AG04449 (cell line): ENCODE measurements at places on chromosomes 2 and 18.

GRCh38 chr2:223076573-223076972 is 24.6 kb downstream of the KCNE4 start:
- DNase-seq = peak; percentile 93

DNA sequence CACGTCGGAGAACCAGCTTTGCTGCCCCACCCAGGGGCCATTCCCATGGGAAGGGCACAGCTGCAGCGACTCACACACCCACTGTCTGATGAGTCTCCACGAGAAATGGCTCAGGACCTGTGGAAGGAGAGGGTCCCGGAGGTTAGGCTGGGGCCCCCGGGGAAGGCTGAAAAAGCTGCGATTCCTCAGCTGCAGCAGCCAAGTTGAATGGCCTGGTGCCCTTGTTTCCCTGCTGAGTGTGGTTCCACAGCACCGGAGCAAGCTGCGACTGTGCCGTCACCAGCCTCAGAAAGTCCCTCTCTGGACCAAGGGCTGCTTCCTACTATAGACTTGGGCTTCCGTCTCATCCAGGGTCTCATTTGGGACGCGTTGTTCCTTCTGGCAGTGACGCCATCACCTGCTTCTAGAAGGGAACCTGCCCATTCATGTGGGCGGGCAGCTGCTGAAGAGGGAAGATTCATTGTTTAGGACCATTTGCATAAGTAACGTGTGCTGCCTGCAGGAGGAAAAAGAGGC is 180.2 kb downstream of the INHBB start:
- no peak for DNase-seq

DNA sequence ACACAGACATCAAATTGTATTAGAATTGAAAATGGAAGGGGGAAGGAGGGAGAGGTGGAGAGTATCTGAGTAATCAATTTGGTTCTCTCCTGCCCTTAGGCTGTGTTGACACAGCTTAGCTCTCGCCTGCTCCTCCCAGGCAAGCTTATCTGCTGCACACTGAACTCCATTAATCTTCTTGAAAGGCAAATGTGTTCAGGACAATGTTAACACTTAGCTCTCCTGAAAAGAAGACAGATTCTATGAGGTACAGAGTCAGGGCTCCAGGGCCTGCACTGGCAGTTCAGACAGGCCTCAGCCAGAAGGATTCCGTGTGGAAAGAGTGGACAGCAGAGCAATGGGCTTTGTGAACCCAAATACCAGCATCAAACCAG is 430.0 kb upstream of the TNP1 start:
- no peak for DNase-seq

DNA sequence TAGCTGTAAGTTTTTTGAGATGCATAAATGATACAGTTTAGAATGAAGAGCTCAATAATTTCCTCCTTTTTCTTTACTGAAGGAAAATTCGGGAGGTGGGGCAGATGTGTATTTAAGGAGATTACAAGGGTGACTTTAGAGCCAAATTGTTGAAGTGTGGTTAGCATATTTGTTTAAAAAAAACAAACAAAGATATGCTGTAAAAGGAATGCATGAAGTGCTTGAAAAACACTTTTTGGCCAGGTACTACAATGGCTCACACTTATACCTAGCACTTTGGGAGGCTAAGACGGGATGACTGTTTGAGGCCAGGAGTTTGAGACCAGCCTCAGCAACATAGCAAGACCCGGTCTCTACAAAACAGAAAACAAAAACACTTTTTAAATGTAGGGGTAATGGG is 38.4 kb downstream of the CD302 start:
- DNase-seq = no peak

DNA sequence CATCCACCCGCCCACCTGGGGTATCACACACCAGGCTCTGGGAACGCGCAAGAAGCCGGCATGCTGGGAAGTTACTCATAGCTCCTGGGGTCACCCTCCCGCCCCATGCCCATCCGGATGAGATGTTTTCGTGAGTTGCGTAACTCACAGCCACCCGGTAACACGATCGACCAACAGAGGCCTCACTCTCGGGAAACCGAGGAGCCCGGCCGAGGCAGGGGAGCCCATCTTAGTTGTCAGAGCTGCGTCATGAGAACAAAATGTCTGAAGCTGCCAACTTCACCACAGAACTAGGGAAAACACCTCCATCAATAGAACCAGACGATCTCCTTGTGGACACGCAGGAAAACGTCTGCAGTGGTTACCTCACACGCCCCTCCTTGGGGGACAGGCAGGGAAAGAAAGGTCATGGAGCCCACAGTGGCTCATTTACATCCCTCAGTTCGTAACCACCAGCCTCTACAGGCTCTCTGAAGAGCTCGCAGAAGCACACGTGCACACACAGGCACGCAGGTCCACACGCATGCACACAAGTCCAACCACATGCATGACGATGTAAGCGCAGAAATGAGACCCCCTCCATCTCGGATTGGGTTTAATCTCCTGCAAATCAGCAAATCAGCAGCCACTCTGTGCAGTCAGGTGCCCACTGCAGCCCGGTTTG is 26.2 kb downstream of the ADI1 start:
- no peak for DNase-seq

DNA sequence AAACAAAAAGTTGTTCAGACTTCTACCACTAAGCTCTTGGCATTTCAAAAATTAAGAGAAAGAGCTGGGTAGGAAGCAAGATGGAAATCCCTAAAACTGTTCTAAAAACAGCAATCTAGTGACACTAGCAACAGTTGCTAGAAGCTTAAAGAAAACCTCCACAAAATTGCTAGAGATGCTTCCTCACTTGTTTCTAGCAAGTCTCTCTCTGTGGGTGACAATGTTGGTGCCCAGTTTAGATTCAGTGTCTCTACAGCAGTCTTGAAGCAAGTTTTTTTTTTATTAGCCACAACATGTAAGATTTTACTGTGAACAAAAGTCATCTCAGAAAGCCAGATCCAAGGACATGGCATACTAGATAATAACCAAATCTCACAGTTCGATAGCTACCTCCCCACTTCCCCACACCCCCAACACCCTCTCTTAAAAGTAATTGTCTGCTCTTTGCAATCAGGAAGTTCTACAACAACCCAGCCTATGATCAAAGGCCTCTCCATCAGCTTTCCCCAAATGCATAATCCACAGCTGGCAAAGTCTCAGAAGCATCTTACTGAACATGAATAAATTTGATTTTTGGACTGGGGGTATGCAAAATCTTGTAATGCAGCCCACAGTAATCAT is 70.0 kb downstream of the ANKRD44 start:
- DNase-seq = no peak

DNA sequence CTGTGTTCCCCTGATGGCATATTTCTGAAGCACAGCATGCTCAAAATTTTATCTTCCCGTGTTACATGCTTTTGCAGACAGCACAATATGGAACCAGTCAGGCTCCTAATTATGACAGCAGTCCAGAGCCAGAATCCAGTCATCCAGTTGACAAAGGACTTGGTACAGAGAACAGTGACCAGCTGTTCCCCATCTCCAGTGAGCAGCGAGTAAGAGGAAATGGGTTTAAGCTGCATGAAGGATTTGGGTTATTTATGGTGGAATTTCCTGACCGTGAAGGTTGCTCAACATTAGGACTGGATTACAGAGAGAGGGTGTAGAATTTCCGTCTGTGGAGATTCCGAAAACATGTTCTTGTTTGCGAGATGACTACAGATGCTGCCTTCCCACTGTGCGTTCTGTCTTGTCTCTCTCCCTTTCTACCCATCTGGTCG is 24.4 kb downstream of the SGPP2 start:
- DNase-seq = peak; percentile 24

- no peak for DNase-seq
These were observed 6.4 kb upstream of the PTPN4 start for GRCh38 chr2:119753041-119753929.

- DNase-seq = no peak
These were observed 410.8 kb upstream of the POU3F3 start for GRCh38 chr2:104443145-104443544.

DNA sequence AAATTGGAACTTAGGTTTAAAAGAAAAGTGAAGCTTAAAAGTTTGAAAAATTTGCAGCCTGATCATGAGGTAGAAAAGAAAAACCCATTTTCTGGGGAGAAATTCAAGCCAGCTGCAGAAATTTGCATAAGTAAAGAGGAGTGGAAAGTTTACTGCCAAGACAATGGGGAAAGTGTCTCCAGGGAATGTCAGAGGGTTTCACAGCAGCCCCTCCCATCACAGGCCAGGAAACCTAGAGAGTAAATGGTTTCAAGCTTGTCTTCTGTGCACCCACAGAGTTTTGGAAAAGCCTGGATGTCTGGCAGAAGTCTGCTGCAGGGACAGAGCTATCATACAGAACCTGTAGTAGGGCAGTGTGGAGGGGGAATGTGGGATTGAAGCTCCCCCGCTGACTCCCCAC is 254.0 kb upstream of the FSIP2 start:
- DNase-seq = no peak

- no peak for DNase-seq
These were observed 4.4 kb downstream of the REV1 start for GRCh38 chr2:99485411-99485810.

GRCh38 chr18:2854875-2855274 is 8.1 kb downstream of the EMILIN2 start:
- no peak for DNase-seq

DNA sequence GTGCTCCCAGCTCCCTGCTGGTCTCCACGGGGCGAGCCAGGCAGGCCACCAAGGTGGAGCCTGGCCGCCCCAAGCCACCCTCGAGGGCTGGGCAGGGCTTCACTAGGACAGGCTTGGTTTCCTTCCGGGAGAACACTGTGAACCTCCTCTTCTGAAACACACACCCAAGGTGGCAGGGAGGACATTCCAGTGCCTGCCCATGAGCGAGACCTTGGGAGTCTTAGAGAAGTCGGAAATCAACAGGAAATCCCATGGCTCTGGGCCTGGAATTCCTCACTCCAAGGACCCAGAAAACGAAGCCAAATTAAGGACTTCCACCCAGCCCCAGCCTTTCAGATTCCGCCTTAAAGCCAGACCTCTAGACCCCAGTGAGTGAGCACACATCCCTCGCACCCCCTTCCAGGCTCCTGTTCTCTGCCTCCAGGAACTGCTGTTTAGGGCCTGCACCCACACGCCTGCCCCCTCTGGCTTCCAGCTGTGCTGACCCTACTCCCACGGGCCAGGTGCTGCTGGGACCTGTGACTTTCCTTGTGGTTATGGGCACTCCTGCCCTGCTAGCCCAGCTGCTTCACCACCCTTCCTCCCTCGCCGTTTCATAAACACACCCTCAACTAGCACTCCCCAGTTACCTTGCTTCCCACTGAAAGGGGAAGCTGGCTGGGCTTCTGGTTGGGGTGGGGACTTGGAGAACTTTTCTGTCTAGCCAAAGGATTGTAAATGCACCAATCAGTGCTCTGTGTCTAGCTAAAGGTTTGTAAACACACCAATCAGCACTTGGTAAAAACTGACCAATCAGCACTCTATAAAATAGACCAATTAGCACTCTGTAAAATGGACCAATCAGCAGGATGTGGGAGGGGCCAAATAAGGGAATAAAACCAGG is 13.7 kb downstream of the GPR17 start:
- DNase-seq = no peak

GRCh38 chr18:73980289-73980979 is 167.2 kb downstream of the FBXO15 start:
- no peak for DNase-seq

DNA sequence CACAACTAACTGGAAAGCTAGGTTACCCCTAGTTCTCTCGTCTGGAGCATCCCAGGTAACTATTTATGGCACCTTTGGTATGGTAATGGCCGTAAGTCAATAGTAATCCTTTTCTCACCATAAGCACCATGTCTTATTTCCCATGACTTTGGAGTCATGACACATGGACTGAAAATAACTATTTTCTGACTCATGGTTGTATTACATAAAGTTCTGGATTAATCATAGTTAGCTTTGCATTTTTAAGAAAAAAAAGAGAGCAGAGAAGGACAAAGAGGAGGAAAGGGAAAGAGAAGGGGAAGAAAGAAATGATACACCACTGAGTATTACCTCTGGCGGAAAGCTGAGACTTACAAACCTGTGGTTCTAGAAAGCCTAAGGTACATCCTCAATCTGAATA is 99.3 kb downstream of the BIN1 start:
- peak; percentile 57 for DNase-seq

- no peak for DNase-seq
These were observed 219.4 kb downstream of the TMEM163 start for GRCh38 chr2:134499307-134499926.

GRCh38 chr2:3597567-3597966 is 2.7 kb downstream of the COLEC11 start:
- no peak for DNase-seq

DNA sequence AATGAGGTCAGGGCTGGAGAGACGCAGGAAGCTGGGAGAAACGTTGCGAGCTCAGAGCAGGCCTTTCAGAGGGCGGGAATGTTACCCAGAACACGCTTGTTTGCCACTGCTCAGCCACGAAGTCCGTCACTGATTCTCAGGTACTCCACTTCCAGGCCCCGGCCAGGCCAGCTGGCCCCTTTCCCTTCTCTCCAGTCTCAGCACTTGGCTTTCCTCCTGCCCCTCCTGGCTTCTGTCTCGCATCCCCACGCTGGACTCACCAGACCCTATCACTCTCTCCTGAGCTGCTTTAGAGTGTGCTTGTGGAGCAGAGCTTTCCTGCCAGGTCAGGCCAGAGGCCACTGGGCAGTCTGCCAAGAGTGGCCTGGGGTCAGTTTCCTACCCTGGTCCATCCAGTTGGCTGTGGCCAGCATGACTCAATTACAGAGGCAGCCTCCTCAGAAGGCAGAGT is 151.4 kb downstream of the TWIST2 start:
- DNase-seq = no peak

- DNase-seq = no peak
These were observed 864 bp downstream of the KLHL29 start for GRCh38 chr2:23385748-23386338.

DNA sequence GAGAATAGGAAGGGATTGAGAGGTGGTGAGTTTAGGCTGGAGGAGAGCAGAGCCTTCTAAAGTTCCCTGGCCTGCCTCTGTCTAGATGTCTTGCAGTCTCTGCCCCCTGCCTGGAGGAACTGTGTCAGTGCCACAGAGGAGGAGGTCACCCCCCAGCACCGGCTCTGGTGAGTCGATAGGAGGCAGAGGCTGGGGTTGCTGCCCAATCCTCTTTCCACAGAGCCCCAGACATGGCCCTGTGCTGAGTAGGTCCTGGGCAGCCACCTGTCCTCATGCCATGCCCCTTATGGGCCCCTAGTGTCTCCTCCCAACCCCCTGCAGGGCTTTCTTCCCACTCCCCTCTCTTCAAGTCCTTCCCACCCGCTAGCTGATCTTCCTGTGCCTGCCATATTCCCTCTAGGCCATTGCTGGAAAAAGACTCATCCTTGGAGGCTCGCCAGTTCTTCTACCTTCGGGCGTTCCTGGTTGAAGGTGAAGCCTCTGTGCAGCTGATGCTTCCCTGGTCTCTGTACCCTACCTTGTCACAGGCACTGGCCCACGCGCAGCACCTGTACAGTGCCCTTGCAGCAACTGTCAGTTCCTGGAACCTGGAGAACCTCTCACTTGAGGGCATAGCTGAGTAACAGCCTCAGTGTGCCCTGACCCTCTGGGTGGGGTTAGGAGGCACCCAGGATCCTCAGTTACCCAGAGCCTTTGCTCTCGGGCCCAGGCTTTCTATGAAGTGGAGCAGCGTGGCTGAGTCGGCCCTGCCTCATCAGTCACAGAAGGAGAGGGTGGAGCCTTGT is 13.2 kb upstream of the SLC4A3 start:
- DNase-seq = no peak
